ENCODE measurements at places on chromosomes 4 and X.

DNA sequence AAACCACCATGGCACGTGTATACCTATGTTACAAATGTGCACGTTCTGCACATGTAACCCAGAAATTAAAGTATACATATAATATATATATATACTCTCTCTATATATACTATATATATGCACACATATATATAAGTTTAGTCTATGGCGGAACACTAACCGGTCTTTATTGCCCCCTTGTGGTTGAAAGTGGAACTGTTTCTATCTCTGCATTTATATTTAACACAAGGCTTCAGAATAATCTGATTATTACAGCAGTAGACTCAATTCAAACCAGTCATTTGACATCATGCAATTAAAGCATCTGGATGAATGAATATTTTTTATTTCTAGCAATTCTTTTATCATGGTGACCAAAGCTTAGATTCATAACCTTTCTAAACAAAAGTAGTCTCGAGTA is 14.6 kb downstream of the RAB9B start:
- no peak for DNase-seq

DNA sequence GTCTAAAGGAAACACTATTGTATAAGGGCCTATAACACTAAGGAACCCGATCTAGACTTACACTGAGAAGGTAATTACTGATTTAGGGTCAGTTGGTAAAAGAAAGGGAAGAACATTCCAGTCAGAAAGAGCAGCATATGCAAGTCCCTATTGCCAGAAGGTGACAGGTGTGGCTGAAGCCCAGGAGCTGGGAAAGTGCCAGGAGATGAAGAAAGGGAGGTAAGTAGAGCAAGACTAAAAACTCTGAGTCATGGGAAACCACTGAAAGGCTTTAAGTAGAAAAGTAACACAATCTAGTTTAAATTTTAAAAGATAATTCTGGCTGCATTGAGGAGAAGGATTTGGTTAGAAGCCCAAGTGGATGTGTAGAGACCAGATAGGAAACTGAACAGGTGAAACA is 77.7 kb upstream of the INTU start:
- DNase-seq, result no peak

DNA sequence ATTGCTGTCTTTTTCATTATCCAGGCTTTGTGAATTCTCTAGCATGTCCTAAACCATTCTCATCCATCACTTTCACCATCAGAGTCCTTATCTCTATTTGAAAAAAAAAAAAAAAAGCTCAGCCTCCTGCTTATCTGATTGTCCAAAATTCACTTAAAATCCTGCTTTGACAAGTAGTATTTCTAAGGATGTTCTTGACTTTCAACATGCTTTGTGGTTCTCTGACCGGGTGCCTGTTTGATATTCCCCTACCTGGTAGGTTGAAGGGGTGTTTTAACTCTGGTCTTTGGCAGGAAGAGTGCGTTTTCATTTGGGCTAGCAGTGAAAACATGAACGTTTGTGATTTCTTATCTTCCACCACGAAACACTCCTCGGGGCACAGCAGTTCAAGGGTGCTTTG is 17.3 kb upstream of the BBS12 start:
- no peak for DNase-seq

GRCh38 chrX:13005661-13006473 is 31.0 kb downstream of the TMSB4X start:
- no peak for DNase-seq

DNA sequence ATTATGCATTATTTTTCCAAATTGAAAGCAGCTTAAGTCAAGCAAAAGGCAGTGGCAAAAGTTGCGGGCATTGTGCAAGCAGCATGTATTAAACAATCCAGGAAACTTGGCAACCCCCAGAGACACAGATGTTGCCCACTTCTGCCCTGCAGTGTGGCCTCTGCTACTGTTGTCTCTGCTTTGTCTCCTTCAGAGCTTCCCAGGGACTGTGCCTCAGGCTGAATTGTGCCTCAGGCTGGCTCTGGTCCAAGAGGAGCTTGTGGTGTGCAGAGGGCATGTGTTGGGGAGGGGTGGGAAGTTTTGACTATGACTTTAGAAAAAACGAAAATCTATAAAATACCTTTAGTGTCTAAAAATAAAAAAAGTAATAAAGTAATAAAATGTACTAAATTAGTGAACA is 201.4 kb downstream of the CCSER1 start:
- DNase-seq, result no peak

GRCh38 chr4:6381571-6382123 is 90.8 kb downstream of the PPP2R2C start:
- DNase-seq, result no peak

DNA sequence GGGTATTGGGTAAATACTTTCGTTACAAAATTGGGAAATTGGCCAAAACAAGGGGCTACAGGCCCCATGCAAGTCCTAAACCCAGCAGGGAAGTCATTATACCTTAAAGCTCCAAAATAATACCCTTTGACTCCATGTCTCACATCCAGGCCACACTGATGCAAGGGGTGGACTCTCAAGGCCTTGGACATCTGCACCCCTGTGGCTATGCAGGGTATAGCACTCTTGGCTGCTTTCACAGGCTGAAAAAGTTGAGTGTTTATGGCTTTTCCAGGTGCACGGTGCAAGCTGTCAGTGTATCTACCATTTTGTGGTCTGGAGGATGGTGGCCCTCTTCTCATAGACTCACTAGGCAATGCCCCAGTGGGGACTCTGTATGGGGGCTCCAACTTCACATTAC is 326.5 kb downstream of the TEX13C start:
- DNase-seq, result no peak

DNA sequence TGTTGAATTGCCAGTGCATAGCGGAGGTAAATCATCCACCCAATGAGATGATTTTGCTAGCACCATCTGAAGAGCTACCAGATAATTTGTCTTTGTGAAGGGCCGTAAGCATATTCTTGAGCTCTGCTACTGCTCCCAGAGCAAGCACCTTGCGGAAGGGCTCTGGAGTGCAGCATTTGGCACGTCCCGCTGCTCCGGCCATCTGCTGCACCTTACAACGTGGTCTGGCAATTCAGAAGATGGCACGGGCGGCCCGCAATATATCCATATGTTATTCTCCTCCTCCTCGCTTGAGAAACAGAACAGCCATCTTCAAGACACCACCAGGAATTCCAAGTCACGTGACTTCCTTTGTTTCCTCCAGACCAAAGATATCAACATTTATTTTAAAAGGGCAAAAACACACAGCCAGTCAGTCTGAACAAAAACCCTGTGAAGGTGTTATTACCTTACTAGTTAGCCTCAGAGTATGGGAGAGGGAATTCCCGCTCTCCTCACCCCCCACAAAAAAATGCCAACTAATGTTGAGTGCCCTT is 1095.7 kb upstream of the TENM3 start:
- no peak for DNase-seq

DNA sequence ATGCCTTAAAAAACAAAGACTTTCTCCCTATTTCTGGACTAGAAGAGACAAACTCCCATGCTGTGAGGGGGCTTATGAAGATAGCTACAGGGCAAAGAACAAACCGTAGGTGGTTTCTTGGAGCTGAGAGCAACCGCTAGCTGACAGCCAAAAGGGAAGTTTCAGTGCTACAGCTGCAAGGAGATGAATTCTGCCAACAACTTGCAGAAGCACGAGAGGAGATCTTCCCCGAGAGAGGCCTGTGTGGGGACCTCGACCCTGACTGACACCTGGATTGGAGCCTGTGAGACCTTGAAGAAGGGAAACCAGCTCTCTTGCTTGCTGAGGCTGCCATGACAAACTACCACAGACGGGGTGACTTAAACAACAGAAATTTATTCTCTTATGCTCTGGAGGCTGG is 183.8 kb upstream of the VCX3A start:
- no peak for DNase-seq

DNA sequence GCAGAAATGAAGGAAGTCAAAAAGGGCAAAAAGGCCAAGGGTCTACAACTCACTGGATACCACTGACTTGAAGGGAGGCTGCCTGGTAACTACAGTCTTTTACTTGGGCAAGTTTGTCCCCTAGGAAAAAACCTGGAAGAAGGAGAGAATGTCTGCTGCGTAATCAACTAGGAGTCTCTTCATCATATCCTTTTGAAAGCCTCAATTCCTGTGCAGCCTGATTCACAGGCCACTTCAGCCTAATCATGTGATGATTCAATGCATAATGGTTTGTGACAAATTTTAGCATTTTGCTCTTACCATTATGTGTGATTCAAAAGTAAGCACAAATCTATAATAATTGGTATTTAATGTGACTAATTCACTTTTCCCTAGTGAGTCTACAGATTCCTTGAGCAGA is 273.6 kb downstream of the FRMPD4 start:
- no peak for DNase-seq

- DNase-seq, result no peak
Observed at GRCh38 chrX:4043951-4044350, 330.5 kb upstream of the PRKX start.

- no peak for DNase-seq
Observed at GRCh38 chr4:178329226-178329872, 887.1 kb upstream of the AGA start.

DNA sequence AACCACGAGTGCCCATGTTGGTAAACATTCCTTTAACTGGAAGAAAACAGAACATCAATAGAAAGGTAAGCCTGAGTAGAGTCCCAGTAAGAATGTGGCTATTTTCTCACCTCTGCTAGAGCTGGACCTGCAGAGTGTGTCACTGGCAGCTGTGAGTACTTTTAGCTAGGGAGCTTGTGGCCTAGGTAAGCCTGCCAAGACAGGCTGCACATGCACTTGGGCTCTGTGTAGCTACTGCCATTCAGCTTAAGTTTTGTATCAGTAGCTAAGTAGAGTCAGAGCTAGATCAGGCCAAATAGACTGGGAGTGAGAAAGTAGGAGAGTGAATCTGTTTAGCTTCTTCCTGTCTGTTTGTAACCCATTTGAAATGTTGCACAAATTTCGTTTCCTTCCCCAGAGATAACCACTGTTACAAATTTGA is 35.3 kb downstream of the RBPJ start:
- DNase-seq, result no peak

- no peak for DNase-seq
Observed at GRCh38 chrX:33285550-33285949, 74.2 kb upstream of the DMD start.

DNA sequence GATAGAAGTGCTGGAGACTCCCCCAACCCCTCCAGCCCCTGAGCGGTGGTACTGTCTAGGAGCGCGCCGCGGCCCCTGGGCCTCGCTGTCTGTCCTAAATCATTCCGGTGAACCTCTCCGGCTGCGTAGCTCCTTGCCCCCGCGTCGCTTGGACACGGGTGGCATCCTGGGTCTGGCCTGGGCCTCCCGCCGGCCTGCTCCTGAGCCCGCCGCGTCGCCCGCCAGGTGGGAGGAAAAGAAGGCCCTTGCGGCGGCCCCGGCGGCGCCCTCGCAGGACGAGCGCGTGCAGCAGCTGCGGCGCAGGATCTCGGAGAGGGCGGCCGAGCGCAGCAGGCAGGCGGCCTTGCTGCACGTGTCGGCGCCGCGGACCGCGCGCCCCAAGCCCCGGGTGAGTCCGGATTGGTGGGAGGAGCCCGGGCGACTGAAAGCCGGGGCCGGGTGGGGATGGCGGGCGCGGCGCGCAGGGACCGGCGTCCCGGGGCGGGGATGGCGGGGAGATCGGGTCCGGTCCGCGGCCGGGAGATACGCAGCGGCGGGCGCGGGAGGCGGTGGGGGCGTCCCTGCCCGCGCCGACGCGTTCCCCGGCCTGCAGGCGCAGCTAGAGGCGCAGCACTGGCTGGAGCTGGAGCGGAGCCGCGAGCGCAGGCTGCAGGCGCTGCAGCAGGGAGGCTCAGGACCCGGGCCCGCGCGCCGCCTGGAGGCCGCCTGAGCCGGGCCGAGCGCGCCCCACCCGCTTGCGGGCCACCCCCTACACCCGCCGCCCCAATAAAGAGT is 6.5 kb upstream of the RNF4 start:
- peak; percentile 57 for DNase-seq

DNA sequence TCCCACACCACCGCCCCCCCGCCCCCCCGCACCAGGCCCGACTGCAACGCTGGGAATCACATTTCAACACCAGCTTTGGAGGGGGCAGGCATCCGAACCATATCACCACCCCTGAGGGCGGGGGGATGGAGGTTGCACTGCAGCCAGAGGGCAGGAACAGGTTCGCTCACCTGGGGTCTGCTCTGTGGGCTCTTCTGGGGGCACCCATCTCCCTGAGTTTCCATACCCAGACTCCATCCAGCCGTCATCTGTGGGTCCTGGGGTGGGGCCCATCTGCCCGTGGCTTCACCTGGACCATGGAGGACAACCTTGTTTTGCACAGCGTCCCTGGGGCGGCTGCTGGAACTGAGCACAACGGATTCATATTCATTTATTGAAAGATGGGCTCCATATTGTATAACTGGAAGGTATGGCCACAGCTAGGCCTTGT is 6.9 kb downstream of the PSAPL1 start:
- no peak for DNase-seq

GRCh38 chr4:108052558-108053120 is 63.0 kb downstream of the HADH start:
- no peak for DNase-seq

Measured in activated CD4-positive, alpha-beta T cell treated with anti-CD3 and anti-CD28 coated beads for 1 hour (primary cell).